Breast epithelium (tissue), 4 donors: ENCODE measurements at places on chromosomes 3 and 15. TPM values are rescaled to one million over a fixed set of nuclear protein-coding genes. Genes with fewer than 3 reads are reported as not detected.

- DNase-seq = peak; percentile 60
Measured at GRCh38 chr3:189148081-189148507, 23.7 kb upstream of the TPRG1 start.

- no peak for DNase-seq
Measured at GRCh38 chr3:52547143-52547542, 10.7 kb downstream of the UQCC5 start.

DNA sequence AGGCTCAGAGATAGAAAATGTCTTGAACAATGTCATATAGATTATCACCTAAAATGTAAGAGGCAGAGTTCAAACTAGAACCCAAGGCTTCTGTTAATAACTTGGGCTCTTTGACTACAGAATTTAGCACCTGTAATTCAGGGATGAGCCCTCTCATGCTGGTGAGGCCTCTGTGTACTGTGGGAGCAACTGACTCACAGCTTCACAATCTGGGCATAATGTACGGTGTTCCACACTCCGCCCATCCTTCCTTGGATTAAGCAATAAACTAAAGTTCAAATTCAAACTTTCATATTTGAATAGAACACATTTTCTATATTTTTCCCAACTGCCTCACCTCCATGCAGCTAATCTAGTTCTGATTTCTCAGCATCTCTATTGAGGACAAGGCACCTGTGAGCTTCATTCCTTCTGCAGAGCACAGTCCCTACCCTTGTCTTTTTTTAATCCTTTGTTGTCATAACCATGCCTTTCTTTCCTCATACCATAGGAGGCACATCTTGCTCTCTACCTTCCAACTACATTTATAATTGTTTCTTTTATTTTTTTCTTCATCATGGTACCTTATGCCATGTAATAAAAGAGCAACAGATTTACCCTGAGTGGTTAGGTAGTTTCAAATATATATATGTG lies 392.1 kb downstream of the NLGN1 start:
- DNase-seq = no peak

DNA sequence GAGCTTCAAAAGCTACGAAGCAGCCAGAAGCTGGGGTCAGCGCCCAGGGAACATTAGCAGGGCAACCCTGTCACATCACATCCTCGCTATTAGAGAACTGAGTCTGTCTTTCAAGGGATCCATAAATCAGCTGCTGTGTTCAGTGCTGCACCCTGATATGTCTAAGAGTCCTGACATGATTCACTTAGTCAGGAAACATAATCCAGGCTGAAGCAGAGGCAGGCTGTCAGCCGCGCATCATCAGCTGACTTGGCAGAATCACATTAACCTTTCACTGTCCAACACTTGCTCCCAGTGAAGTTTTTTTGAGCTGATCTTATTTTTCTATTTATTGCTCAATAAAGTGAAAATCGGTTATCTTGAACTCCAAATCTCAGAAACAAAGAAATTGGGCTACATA lies 23.5 kb downstream of the MYH15 start:
- no peak for DNase-seq

The PIK3CA gene
- 38.4 TPM for total RNA-seq
